ENCODE measurements at places on chromosomes 2 and 18.
A peak's percentile ranks its signal among the peaks of the same experiment; 100 is the strongest.

DNA sequence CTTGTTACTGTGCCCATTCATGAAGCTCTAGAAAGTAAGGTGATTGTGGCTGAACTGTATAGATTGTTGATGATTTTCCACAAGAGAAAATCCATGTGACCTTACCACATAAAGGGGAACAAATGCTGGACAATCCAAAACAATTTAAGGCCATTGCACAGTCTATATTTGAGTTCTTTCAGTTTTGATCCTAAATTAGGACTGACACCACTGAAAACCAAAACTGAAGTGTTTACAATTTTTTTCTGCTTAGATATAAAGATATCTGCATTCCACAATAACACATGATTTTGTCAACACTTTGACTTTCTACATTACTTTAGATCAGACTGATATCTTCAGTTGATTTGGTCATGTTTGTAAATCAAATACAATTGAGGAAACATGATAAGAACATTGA, 123.6 kb upstream of the SLC38A11 start:
- no peak for DNase-seq

DNA sequence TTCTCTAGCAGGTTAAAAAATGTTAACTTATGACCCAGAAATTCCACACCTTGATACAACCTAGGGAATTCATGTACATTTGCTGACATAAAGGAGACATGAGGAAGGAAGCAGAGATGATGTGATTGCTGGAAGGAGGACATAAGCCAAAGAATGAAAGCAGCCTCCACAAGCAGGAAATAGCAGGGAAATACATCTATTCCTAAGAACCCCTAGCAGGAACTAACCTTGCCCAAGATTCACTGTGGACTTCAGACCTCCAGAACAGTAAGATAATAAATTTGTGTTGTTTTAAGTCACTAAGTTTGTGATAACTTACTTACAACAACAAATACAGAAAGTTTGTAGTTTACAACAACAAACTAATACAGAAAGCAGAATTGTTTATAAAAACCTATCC, 4.6 kb upstream of the DSG4 start:
- DNase-seq = no peak

DNA sequence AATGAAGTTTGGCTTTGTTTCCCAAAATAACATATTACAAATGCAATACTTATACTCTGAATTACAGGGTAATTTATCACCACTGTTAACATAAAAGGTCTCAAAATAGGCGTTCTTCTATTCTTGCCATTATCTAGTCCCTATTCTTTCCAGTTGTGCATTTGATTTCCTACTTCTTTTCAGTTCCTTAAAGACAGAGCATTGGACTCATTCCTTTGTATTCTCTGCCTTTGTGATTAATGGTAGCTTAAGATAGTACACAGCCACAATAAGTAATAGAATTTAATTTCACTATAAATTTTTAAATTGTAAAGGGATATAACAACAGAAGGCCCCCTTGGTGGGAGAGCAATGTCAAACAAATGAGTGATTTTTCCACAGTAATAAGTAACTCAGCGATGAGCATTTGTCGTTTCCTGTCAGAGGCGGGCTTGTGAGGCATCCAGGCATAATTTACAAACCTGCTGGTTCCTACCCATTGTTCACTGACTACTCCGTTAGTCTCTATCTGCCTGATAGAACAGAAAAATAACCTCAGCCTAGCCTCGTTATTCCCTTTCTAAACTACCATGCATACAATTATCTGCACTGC, 456.6 kb upstream of the REG3G start:
- DNase-seq = no peak

GRCh38 chr2:204127238-204127637, 190.7 kb downstream of the ICOS start:
- no peak for DNase-seq

DNA sequence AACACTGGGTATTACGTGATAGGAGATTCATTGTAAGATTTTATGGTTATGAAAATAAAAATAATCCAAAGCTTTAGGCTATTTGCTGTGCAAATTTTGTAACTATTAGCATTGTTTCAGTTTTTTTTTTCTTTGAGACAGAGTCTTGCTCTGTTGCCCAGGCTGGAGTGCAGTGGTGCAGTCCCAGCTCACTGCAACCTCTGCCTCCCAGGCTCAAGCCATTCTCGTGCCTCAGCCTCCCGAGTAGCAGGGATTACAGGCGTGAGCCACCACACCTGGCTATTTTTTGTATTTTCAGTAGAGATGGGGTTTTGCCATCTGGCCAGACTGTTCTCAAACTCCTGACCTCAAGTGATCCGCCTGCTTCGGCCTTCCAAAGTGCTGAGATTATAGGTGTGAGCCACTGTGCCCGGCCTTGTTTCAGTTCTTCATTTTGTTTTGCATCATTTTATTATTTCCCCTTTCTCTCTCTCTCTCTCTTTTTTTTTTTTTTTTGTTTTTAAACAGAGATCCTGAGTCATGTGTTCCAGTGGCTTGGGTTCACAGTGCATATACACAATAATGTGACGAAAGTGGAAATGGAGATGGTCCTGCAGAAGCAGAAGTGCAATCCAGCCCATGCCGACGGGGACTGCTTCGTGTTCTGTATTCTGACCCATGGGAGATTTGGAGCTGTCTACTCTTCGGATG, 25.8 kb downstream of the CASP10 start:
- DNase-seq = no peak

- DNase-seq = no peak
These were observed 1272.2 kb upstream of the ACVR2A start for GRCh38 chr2:146572598-146572997.

- DNase-seq = no peak
These were observed 95.4 kb upstream of the BCL2L11 start for GRCh38 chr2:111025288-111025687.

- DNase-seq = no peak
These were observed 153.4 kb downstream of the GPD2 start for GRCh38 chr2:156589381-156590079.

- DNase-seq = no peak
These were observed 24.2 kb upstream of the EFEMP1 start for GRCh38 chr2:55947752-55948151.

GRCh38 chr2:134020608-134021007, 233.3 kb upstream of the MGAT5 start:
- no peak for DNase-seq

GRCh38 chr18:10424585-10425307, 29.7 kb upstream of the APCDD1 start:
- DNase-seq = no peak

DNA sequence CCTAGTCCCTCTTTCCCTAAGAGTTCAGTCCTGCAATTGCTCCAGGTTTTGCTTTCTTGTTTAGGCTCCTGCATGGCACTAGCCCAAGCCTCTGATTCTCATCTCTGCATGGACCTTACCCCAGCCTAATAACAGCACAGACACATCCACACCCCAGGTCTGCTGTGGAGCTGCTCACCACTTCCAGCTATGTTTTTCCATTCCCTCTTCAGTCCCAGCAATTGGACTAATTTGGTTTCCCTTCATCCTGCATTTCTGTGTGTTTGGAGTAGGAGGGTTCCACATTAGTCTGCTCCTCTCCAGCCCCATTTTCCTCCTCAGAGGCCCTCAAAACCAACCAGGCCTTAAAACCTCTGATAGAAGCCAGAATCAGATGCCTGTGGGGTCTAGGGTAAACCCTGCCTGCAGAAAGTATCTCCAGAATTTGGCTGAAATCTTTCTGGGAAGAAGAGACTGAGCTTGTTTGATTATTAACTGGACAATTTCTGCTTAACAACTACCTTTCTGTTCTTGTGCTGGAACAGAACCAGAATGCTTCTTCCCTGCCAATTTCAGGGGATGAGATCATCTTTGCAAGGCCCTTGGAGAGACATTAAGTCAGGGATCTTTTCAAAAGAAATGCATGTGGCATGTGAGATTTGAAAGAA, 95.9 kb downstream of the GFPT1 start:
- no peak for DNase-seq

GRCh38 chr18:650428-650858, 7.0 kb upstream of the TYMS start:
- no peak for DNase-seq

DNA sequence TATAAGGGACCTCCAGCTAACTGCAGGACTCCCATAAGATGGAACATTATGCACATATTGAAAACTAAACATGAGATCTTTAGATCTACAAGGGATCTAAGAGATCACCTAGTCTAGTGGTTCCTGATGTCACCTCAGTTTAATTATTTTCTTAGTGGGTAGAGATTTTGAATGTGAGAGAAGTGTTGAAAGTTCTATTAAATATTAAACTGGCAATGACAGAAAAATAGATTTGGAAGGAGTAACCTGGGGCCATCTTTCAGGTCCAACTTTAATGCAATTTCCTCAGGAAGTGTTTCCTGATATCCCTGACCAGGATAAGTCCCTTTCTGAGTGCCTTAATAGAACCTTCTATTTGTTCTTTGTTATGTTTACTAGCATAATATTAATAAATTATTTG, 29.1 kb upstream of the CPS1 start:
- no peak for DNase-seq

- no peak for DNase-seq
These were observed 36.3 kb upstream of the MBP start for GRCh38 chr18:77168811-77169311.

- DNase-seq = peak; percentile 37
These were observed 157.8 kb downstream of the LDLRAD4 start for GRCh38 chr18:13376298-13376840.

DNA sequence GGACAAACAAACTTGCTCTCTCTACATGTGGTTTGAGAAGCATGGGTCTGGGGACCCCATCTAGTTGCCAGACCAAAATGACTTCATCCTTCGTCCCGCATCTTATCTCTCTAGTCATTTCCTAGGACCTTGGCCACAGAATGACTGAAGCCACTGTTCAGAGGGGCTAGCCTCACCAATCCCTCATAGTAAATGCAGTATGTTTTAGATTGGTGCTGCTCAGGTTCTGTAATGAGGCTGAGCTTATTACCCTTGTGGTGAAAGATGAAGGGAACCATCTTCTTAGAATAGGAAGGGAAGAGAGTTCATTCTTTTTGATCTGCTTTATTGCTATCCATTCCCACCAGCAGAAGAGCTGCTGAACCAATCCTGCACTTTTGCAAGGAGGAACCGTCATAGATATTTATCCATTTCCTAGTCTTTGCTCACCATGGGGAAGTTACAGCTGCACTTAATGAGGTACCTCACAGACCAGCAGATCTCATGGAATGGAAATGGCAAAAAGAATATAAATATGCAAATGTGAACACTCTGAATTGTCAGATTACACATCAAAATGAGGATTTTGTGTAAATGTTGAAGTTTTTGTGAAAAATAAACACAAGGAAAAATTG, 436.7 kb downstream of the LPIN1 start:
- DNase-seq = no peak

DNA sequence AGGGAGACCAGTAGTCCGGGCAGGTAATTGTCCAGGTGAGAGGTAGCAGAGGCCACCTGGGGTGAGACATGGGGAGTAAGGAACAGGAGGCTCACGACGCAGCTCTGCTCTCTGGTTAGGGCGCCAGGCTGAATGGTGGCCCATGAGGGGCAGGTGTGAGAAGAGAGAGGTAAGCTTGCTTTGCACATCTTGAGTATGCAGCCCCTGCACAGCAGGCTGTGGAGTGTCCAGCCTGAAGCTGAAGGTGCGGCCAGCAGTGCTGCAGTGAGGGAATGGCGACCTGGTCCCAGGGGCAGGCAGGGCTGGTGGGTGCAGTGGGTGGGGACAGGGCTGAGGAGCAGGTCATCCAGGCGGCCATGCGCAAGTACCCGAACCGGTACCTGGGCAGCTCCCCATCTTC, 15.7 kb downstream of the PRELID3A start:
- no peak for DNase-seq

- DNase-seq = no peak
These were observed 26.8 kb downstream of the STAMBP start for GRCh38 chr2:73855526-73855925.

DNA sequence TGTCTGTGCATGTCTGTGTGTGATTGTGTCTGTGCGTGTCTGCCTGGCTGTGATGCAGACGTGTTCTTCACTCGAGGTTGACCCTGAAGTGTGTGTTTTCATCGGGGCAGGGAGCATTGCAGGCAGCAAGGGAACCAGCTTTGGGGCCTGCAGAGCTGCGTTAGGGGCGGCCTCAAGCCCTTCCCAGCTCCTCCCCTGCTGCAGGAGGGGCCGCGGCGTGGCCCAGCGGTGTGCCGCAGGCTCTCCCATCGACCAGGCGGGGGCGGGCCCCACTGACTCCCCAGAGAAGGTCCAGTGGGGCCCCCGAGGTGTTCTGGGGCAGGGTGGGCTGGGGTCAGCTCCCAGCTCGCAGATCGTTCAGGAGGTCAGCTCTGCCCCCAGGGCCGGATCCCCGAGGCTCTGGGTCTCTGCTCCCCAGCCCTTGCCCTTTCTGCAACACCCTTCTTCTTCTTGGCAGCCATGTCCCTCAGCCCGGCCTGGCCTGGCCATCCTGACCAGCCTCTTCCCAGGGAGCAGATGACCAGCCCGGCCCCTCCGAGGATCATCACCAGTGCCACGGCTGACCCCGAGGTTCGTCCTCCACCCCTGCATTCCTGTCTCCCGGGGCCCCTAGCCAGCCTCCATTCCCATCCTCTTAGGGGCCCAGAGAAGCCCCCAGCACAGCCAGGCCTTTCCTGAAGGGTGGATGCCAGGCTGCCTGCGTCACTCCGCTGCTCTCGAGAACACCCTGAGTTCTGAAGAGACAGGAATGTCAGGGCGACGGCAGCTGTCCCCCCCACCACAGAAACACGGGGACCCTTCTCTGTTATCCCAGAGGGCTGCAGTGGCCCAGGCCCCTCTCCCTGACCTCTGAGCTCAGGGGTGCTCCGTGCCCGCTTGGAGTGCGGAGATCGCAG, 11.1 kb upstream of the KLHL30 start:
- no peak for DNase-seq

DNA sequence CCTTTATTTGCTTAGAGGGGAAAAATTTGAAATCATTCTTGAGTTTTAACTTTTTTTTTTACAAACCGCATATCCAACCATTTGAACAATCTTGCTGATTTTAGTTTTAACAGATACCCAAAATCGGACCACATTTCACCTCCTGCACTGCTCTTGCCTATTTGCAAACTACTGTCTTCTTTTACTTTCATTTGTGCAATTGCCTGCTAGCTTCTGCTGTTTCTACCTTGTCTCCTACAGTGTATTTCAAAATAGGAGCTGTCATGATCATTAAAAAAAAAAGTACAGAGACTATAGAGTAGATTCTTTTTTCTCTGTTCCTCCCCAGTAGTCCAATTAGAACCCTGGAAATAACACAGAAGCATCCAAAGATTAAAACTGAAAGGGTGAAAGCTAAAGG, 1081.2 kb downstream of the SOCS6 start:
- no peak for DNase-seq

- no peak for DNase-seq
These were observed 156.8 kb upstream of the STK17B start for GRCh38 chr2:196328088-196328680.

DNA sequence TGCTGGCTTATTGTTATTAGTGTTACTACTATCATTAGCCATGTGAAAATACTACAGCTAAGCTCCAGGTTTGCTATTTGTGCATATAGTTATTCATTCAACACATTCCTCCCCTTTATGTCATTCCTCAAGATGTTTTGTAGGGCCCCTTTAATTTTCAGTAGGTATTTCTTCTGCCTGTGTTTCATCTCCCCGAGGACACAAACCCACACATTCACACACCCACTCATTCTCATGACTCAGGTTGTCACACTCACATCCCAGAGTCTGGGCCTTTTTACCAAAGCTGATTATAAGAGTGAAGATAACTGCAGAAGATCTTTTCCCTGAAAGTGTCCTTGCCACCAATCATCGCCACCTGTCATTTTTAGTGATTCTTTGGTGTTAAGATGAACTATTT, 68.6 kb upstream of the SPOPL start:
- no peak for DNase-seq

- peak; percentile 20 for DNase-seq
These were observed 14.6 kb downstream of the UGP2 start for GRCh38 chr2:63856303-63856603.
